IMR-90 (cell line): ENCODE measurements at places on chromosomes 5 and 9. TPM values are rescaled to one million over a fixed set of nuclear protein-coding genes. Genes with fewer than 3 reads are reported as not detected.
A peak's percentile ranks its signal among the peaks of the same experiment; 100 is the strongest.

DNA sequence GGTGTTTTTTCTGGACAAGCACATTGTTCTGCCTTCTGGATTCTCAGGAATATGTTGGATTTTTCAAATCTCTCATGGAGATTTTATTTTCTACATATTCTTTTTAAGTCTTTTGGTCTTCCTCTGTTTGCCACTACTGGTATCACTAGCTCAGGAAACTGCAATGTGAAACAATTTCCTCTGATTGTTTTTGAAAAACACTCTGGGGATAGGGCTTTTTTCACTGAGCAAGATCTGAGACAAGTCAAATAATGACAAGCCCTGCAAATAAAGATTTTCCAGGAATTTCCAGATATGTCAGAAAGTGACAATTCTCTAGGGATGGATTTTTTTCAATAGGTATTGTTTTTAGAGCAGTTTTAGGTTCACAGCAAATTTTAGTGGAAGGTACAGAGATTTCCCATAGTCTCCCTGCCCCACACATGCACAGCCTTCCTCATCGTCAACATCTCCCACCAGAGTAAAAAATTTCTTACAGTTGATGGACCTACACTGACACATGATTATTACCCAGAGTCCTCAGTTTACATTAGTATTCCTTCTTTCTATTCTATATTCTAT lies 86.9 kb upstream of the TMEM161B start:
- no peaks in the 10 kb centered on the region for H3K36me3 ChIP-seq
- DNase-seq: no peak
- H3K4me3 ChIP-seq: no peak overlapping the region

DNA sequence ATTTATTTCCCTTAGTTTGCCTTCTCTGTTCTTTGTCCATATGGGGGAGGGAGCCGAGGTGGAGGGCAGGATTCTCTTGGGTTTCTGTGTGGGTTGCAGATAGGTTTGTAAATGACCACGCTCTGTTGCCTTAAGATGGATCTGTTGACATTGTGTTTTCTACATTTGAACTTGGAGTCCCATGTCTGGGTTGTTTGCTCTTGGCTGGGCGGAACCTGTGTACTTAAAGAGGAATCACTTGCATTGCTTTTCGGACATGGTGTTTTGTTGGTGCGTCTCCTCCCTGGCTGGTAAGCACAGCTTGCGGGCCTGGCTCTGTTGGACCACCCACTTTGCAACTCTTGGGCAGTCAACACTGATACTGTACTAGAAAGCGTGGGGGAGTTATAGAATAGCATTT lies 45.9 kb downstream of the EHMT1 start:
- H3K4me3 ChIP-seq: no peak overlapping the region
- no peak for DNase-seq
- no peak overlapping the region for H3K27ac ChIP-seq
- peaks cover 4% of the 10 kb centered on the region for H3K4me1 ChIP-seq

DNA sequence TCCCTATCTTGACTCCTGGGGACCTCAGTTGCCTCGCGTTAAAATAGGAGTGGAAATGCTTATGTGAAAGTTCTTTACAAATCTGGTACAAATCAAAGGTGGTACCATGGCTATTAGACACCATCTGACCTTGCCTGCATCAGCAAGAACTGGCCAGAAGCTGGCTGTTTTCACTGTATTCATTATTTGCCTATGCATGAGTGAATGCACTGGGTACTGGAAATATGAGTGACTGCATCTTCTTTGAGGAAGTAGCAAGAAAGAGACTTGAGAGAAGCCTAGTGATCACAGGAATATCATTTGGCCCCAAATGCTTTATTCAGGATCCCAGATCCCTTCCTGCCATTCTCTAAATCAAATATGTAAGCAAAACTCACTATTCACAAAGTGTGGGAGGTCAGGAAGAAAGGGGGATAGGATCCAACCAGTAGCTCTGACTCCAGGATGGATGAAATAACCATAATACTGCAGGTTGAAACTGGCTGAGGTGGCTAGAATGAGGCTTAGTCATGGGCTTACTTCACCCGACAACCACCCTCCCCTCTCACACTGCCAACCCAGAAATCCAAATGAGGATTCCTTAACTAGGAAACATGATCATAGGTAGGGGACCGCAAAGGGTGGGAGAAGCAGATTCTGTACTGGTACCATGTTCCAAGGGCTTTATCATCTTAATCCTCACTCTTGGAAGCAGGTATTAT lies 56.7 kb downstream of the FAM114A2 start:
- H3K36me3 ChIP-seq: no peaks in the 10 kb centered on the region
- H3K4me3 ChIP-seq: no peak overlapping the region
- no peak overlapping the region for H3K27ac ChIP-seq
- no peaks in the 10 kb centered on the region for H3K4me1 ChIP-seq
- peaks cover 16% of the 10 kb centered on the region for H3K27me3 ChIP-seq

DNA sequence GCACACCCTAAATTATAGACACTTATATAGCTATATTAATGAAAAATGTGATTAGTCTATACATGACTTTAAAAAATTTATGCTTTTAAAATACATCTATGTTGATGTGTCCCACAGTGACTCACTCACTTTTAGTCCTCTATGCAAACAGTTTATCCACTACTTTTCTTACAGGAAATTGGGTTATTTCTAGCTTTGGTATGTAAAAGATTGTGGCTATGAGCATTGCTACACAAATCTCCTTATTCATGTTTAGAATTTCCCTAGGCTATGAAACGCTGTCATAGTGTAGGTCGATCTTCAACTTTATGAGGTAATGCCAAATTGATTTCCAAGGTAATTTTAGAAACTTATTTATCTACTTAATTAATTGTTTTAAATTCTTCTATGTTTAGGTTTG lies 687.4 kb downstream of the PRR16 start:
- no peaks in the 10 kb centered on the region for H3K4me1 ChIP-seq
- H3K27ac ChIP-seq: no peak overlapping the region
- H3K36me3 ChIP-seq: no peaks in the 10 kb centered on the region
- H3K27me3 ChIP-seq: no peaks in the 10 kb centered on the region
- DNase-seq: peak; percentile 26

DNA sequence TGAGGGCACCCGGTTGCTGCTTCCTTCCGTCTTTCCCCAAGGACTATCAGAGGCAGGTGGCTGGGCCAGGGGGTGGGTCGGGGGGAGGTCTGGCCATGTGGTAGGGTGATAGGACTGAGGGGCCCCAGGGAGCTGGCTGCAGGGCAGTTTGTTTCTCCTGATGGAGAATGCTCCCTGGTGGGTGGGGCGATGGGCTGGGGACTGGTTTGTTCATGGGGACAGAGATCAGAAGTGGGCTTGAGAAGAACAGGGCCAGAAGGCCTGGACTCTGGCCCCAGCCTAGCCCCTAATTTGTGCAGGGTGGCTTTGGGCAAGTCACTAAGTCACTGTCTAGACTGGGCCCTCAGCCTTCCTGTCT lies 117.4 kb downstream of the RGS3 start:
- H3K4me3 ChIP-seq: no peak overlapping the region
- no peak overlapping the region; the same call in 1 of the 2 replicates for H3K27ac ChIP-seq
- H3K27me3 ChIP-seq: no peaks in the 10 kb centered on the region
- no peak for DNase-seq
- H3K36me3 ChIP-seq: peaks cover 17% of the 10 kb centered on the region; the same call in 1 of the 2 replicates

Gene FAM219A
- total RNA-seq: 4.8 and 5.6 TPM in 2 replicates

Gene C9orf153
- not detected in 2 replicates for total RNA-seq

Gene PRLR
- total RNA-seq: 0.54 and 0.56 TPM in 2 replicates
